Right hindlimb (tissue), 1 donor: ENCODE measurements at places on chromosomes 7 and 10.

DNA sequence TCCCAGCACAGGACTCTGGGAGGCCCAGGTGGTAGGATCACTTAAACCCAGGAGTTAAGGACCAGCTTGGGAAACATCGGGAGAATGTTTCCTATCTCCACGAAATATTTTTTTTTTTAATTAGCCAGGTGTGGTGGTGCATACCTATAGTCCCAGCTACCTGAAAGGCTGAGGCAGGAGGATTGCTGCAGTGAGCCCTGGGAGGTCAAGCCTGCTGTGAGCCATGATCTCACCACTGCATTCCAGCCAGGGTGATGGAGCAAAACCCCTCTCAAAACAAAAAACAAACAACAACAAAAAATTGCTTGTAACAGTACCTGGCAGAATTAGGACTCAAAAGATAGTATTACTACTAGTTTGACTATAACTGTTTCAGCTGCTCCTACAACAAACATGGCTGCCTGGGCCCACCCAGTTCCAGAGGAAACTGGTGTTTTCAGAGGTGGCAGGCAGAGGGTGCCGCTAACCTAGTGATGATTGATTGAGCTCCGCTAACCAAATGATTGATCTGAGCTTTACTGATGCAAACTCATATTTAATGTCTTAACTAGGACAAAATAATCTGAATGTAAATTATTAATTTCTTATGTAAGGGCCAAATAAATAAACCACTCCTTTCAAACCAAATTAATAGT lies 57.0 kb downstream of the AP3M1 start:
- no peak for DNase-seq

- DNase-seq: no peak
Measured at GRCh38 chr10:44244745-44245600, 139.9 kb downstream of the CXCL12 start.

DNA sequence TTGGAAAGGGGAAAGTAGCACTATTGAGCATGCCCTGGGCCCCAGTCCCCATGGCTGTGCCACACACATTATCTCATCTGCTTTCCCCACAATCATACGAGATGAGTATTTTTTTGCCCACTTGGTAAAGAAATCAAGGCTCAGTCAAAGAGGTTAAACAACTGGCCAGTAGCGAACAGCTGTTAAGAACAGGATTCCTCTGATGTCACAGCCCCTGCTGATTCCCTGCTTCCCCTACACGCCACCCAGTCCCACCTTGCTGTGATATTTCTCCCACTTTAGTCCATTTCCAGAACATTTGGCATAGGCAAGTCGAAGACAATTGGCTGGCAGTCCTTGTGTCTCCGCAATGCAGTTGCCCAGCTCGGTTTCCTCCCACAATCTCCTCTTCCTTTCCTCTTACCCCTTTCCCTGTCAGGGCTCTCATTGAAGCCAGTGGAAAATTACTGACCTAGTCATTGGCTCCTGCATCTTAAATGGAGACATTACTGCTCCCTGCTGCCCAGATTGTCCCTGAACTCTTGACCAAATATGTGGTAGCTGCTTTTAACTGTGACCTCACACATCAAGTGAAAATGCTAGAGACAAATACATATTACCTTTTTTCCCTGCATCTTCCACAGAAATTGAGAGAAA lies 56.5 kb upstream of the EEPD1 start:
- DNase-seq: no peak

DNA sequence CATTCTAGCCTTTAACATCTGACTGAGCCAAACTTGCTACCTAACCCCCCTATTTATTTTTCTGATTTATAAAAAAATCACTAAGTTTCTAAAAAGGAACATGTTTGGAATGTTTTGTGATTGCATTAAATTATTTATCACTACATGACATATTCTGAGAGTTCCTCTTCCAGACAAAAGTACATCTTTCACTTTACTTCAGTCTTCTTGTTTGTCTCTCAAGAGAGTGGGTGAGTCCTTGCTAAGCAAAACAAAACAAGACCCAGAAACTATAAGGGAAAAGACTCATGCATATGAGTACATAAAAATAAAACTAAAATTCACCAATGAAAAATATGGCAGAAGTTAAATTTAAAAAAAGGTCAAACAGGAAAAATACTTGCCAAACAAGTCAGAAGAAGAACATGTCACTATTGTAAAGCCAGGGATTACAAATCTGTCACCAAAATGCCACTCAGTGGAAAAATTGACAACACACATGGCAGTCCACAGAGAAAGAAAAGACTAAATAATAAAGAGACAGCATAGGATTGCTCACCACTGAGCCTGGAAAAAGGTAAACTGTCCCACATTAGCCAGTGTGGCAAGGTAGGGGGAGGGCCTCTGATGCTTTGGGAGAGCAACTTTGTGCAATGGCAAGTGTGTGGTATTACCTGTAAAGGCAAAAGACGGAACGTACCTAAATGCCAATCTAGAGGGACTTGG lies 166.7 kb upstream of the ZNF32 start:
- no peak for DNase-seq

- DNase-seq: no peak
Measured at GRCh38 chr10:5509691-5510090, 10.3 kb upstream of the CALML5 start.

GRCh38 chr7:124603066-124603465 lies 162.5 kb downstream of the GPR37 start:
- DNase-seq: no peak

- DNase-seq: peak; percentile 74
Measured at GRCh38 chr10:128210215-128211063, 84.2 kb upstream of the MKI67 start.

DNA sequence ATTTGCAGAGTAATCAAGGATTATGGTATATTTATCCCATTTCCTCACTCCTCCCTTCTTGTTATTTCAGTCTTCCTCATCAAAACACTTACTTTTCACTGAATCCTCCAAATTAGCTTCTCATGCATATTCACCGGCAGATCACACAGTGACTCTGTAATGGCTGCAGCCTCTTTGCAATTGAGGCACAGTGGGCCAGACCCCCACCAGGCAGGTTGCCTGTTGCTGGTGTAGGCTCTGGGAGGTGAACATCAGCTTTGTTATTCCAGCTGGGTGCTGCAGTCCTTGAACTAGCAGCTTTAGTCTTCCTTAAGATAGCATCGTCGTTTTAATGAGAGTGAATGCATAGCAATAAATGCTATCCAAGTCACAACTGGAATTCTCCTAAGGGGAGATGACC lies 449.3 kb downstream of the CNTNAP2 start:
- DNase-seq: no peak

DNA sequence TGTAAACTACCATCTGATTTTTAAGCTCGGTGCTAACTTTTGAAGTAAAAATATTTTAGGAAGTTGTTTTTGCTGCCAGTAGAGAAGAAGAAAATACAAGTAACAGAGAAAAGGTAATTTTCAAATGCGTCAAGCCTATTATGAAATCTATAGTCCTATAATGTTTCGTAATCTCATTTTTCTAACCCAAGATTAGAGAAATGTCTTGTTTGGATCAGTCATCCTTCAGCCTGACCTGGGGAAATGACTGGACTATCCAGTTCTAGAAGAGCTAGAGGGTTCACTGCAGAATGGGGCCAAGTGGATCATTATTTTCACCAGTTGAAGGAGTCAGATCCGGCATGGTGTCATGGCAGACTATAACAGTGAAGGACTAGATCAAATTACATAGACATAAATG lies 62.7 kb upstream of the FGL2 start:
- no peak for DNase-seq

- DNase-seq: no peak
Measured at GRCh38 chr10:124338276-124338925, 80.3 kb downstream of the OAT start.
